ENCODE measurements at places on chromosomes 13 and 19.

DNA sequence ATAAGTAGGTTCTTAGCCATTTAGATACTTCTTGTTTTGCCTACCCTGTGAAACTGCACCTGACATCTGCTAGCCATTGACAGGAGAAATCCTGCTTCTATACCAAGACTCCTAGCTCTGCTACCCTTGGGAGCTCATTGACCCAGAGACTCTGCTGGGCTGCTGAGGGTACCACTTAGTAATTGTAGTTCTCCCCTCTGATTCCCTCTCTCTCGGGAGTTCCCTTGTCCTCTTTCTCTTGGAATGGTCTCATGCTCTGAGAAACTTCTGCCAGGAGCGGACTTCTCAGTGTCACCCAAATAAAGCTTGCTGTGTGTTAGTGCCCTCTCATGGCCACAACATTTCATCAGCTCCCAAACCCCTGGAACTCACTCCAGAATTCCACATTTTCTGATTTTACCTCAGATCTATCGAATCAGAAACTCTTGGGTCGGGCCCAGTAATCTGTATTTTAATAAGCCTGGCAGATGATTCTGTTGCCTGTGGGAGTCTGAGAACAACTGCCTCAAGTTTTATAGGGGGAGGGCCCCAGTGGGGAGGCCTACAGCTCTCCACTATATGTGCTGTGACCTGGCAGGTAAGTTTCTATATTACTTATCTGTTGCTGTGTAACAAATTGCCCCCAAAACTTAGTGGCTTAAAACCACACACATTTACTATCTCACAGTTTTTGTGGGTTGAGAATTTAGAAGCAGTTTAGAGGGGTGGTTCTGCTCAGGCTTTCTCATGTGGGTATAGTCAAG is 221.1 kb downstream of the TDRD3 start:
- H3K27ac ChIP-seq: no peak overlapping the region
- peaks cover 12% of the 10 kb centered on the region for H3K27me3 ChIP-seq
- no peaks in the 10 kb centered on the region for H3K36me3 ChIP-seq
- no peak overlapping the region for H3K4me3 ChIP-seq

DNA sequence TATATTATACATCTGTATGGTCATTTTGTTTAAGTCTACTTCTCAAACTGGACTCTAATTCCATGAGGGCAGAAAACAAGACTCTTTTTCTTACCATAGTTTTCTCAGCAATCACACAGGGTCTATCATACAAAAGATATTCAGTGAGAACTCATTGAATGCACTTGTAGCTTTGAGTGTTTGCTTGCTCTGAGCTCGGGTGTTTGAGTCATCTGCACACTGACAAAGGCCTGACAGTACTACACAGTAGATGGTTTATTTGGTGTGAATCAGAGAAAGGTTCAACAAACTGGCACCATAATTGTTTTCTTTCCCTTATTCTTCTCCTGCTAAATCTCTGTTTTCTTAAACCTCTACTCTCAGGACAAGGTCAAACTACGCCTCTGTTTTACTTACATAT is 586.4 kb downstream of the LMO7 start:
- DNase-seq: no peak
- H3K27ac ChIP-seq: no peak overlapping the region
- no peak overlapping the region for H3K4me3 ChIP-seq

DNA sequence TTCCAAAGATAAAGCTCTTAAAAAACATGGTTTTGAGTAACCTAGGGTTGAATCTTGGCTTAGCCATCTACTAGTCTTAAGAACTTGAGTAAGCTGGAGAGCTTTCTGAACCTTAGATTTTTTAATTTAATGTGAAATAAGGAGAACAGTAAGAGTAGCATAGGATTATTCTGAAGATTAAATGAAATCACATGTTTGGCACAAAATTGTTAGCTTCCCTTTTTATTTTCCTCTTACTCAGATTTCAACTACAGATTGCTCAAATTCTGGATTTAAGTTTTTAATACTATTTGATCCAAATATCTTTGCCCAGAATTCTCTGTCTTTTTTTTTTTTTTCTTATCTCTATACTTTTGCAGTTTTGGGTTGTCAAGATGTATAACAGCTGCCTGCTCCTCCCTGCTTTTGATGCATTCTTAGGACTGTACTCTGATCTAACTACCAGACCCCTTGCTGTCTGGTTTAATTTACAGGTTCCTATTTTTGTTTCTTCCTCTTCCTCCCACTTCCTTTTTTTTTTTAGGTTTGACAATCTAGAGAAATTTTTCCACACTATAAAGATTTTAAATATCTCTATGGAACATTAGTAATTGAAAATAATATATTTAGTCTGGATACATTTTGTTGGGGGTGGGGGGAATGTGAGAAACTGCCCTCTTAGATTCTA is 12.3 kb downstream of the POMP start:
- H3K27ac ChIP-seq: no peak overlapping the region
- H3K4me3 ChIP-seq: no peak overlapping the region
- no peaks in the 10 kb centered on the region for H3K27me3 ChIP-seq
- no peak for DNase-seq

DNA sequence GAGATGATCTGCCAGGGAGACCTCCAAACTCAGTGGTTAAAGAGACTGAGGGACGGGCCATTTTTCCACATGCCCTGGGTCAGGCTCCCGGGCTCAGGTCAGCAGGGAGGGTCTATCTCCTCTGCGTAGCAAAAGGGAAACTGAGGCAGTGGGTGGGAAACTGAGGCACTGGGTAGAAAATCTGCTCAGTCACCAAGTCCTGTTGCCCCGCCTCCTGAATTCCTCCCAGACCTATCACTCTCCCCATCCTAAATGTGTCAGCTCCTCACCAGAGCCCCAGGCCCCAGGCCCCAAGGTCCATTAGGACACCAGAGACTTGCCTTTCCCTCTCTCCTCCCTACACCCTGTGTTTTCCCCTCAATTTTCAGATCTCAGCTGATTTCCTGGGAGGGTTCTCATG is 2.4 kb downstream of the CD320 start:
- H3K36me3 ChIP-seq: peaks cover 17% of the 10 kb centered on the region
- peaks cover 49% of the 10 kb centered on the region for H3K4me1 ChIP-seq
- H3K27ac ChIP-seq: peak overlapping the region; percentile 21

- peaks cover 11% of the 10 kb centered on the region for H3K27me3 ChIP-seq
- no peak overlapping the region for H3K27ac ChIP-seq
- DNase-seq: no peak
- H3K36me3 ChIP-seq: no peaks in the 10 kb centered on the region
Measured at GRCh38 chr13:98771838-98772611, 19.6 kb upstream of the SLC15A1 start.

DNA sequence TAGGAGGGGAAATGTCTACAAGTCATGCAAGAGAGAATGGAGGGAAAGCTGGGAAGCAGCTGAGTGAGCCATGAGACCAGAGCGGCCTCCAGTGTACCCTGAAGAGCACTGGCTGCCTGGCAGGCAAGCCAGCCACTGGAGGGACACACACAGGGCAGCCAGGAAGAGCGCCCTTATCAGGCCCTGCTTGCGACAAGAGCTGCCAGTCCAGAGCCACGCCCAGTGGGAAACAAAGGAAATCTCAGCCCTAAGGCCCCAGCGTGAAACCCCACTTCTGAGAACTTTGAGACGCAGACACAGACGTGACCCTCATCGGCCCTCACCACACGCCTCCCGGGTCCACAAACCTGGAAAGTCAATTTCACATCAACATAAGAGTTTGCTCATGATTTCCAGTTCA is 105.0 kb downstream of the STK24 start:
- no peak overlapping the region for H3K4me3 ChIP-seq
- H3K4me1 ChIP-seq: peaks cover 23% of the 10 kb centered on the region
- DNase-seq: no peak
- H3K27me3 ChIP-seq: no peaks in the 10 kb centered on the region
- peaks cover 70% of the 10 kb centered on the region for H3K36me3 ChIP-seq

DNA sequence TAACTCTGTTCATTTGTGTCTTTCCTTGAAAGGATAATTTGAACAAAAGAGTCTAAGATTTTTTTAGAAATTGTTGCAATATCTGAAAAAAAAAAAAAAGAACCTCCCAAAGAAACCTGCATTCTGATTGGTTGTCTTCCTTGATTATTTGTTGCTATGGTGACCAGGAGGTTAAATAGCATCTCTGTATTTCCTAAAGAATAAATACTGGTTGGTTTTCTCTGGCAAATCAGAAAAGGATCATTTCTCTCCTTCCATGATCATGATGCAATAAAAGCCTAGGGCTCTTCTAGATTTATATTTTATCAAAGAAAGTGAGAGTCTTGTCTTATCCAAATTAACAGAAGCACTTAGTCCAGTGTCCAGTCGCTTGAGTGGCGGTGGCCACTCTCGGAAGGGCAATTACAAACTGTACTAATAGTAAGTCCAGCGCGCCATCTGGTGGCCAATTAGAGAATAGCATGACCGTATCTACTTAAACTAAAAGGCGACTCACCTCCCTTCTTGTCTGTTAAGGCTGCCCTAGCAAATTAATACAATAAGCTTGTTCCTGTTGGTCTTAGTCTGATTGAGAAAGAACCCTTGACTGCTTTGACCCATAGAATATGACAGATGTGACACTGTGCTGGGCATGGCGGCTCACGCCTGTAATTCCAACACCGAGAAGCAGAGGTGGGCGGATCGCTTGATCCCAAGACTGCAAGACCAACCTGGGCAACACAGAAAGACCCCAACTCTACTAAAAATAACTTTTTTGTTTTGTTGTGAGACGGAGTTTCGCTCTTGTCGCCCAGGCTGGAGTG is 47.0 kb upstream of the PNMA8B start:
- peaks cover 3% of the 10 kb centered on the region for H3K27me3 ChIP-seq
- peaks cover 12% of the 10 kb centered on the region for H3K4me1 ChIP-seq
- peak; percentile 59 for DNase-seq
- H3K36me3 ChIP-seq: peaks cover 2% of the 10 kb centered on the region
- no peak overlapping the region for H3K4me3 ChIP-seq

- no peak for DNase-seq
- no peaks in the 10 kb centered on the region for H3K4me1 ChIP-seq
- no peak overlapping the region for H3K27ac ChIP-seq
Measured at GRCh38 chr13:98105929-98106336, 37.0 kb upstream of the FARP1 start.

GRCh38 chr13:30105381-30105780 is 202.0 kb downstream of the KATNAL1 start:
- H3K27ac ChIP-seq: no peak overlapping the region
- no peak for DNase-seq
- no peaks in the 10 kb centered on the region for H3K36me3 ChIP-seq

- no peaks in the 10 kb centered on the region for H3K36me3 ChIP-seq
- no peaks in the 10 kb centered on the region for H3K27me3 ChIP-seq
- peaks cover 3% of the 10 kb centered on the region for H3K4me1 ChIP-seq
- H3K4me3 ChIP-seq: no peak overlapping the region
Measured at GRCh38 chr13:105135852-105136615, 1399.4 kb downstream of the EFNB2 start.

GRCh38 chr19:43372462-43372861 is 19.0 kb downstream of the CD177 start:
- H3K27ac ChIP-seq: no peak overlapping the region
- no peaks in the 10 kb centered on the region for H3K4me1 ChIP-seq
- no peak overlapping the region for H3K4me3 ChIP-seq
- DNase-seq: no peak
- H3K27me3 ChIP-seq: peaks cover 17% of the 10 kb centered on the region

DNA sequence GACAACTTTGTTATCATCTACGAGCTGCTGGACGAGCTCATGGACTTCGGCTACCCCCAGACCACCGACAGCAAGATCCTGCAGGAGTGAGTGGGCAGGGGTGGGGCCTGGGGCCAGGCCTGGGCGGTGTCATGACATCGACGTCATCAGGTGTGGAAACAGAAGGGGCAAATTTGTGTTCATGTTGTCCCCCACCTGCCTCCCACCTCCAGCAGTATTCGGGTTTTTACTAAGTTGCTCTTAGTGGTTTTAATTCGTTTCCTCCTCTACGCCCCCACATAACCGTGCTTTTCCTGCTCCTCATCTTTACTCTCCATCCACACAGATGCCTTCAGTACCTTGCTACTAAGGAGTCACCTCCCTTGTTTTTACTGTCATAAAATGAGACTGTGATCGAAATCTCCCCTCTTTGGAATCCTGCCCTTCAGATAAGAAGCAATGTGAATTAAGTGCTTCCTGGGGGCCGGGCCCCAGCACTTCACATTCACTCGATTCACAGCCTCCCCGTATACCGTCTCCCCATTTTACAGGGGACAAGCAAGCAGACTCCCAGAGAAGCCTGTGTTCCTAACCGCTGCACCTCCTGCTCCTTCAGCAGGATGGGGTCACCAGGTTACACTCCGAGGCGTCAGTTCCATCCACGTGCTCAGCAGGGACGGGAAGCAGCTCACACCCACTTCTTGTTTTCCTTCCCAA is 10.5 kb downstream of the AP1M1 start:
- H3K27ac ChIP-seq: peak overlapping the region; percentile 53
- H3K27me3 ChIP-seq: no peaks in the 10 kb centered on the region
- no peak for DNase-seq

- H3K27ac ChIP-seq: no peak overlapping the region
- no peak overlapping the region for H3K4me3 ChIP-seq
- no peaks in the 10 kb centered on the region for H3K27me3 ChIP-seq
- peaks cover 5% of the 10 kb centered on the region for H3K4me1 ChIP-seq
- no peaks in the 10 kb centered on the region for H3K36me3 ChIP-seq
Measured at GRCh38 chr13:94303644-94304174, 175.8 kb downstream of the DCT start.

GRCh38 chr13:51453207-51453958 is 547 bp upstream of the INTS6 start:
- DNase-seq: peak; percentile 91
- peaks cover 27% of the 10 kb centered on the region for H3K4me1 ChIP-seq
- peaks cover 13% of the 10 kb centered on the region for H3K36me3 ChIP-seq
- no peaks in the 10 kb centered on the region for H3K27me3 ChIP-seq
- peak overlapping the region; percentile 79 for H3K4me3 ChIP-seq

- H3K27me3 ChIP-seq: no peaks in the 10 kb centered on the region
- peaks cover 3% of the 10 kb centered on the region for H3K36me3 ChIP-seq
- peaks cover 2% of the 10 kb centered on the region for H3K4me1 ChIP-seq
- H3K4me3 ChIP-seq: no peak overlapping the region
- no peak overlapping the region for H3K27ac ChIP-seq
Measured at GRCh38 chr13:20989656-20990321, 71.6 kb downstream of the LATS2 start.

DNA sequence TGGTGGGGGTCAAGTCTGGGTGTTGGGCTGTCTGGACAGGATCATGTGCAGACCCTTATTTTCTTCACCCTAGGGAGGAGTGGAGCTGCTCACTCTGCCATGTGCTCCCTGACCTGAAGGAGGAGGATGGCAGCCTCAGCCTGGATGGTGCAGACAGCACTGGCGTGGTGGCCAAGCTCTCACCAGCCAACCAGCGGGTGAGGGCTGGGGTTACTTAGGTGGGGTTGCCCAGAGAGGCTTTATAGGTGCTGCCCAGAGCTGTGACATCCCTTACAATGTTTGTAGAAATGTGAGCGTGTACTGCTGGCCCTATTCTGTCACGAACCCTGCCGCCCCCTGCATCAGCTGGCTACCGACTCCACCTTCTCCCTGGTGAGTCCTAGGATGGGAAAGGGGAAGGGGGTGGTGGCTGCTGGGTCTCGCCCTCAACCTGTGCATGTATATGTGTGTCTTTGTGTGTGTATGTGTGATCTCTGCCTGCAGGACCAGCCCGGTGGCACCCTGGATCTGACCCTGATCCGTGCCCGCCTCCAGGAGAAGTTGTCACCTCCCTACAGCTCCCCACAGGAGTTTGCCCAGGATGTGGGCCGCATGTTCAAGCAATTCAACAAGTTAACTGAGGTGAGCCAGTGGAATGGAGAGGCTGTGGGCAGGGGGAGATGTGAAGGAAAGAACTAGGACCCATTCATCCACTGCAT is 5.1 kb downstream of the CHMP2A start:
- no peaks in the 10 kb centered on the region for H3K27me3 ChIP-seq
- H3K4me1 ChIP-seq: peaks cover 70% of the 10 kb centered on the region
- peak overlapping the region; percentile 80 for H3K27ac ChIP-seq

GRCh38 chr19:33482476-33482875 is 39.1 kb downstream of the PEPD start:
- no peak overlapping the region for H3K27ac ChIP-seq
- H3K36me3 ChIP-seq: peaks cover 62% of the 10 kb centered on the region
- DNase-seq: no peak
- no peaks in the 10 kb centered on the region for H3K4me1 ChIP-seq
- no peaks in the 10 kb centered on the region for H3K27me3 ChIP-seq

Measured in stimulated activated naive B cell treated with anti-CD40 and anti-IgM and Interleukin-4, amounts not matched to agents 10 μg/mL and 1 μg/mL and 100 μg/mL, for 72 hours (primary cell).